ENCODE measurements at places on chromosomes 5 and 9.
A peak's percentile ranks its signal among the peaks of the same experiment; 100 is the strongest.

DNA sequence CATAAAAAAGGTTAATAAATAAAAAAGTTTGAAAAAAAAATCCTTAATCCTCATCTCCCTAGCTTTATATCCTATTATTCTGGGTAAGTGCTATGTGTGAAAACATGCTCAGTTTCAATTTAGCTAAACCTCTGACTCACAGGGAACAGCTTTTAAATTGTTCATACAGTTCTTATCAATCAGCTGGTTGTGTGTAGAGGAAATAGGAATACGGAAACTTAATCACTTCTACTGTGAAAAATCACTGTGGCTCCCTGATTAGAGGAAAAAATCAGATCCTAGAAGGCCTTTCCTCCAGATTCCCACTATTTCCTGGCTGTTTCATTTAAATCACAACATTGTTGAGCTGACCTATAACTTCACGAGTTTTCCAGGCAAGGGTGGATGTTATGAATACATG lies 120.5 kb downstream of the MARCHF3 start:
- no peak for DNase-seq

GRCh38 chr5:93599001-93599379 lies 16.0 kb downstream of the NR2F1 start:
- no peak for DNase-seq

- DNase-seq: peak; percentile 25
These were observed 1638.5 kb upstream of the C9orf72 start for GRCh38 chr9:29211580-29212396.

DNA sequence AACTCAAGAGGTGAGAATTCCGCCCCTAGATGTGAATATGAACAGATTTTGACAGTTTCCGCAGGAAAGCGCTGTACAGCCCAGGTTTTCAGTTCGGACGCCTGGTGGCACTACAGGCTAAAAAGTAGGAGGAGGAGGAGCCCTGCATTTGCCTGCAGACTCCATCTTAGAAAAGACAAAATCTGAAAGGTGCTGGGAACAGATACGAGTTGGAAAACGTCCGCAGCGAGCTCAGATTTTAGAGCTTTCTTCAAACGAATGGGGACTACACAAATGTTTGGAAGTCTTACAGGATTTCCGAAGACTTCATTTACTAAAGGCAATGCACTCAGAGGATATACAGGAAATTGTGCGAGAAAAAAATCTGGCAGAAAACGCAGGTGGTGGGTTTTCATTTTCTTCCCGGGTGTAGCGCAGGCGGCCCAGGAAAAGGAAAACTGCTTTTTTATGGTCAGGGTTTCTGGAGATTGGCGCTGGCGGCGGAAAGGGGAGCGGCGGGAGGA lies 9.9 kb upstream of the PCDHB2 start:
- no peak for DNase-seq

GRCh38 chr9:96249746-96250145 lies 52.2 kb downstream of the HSD17B3 start:
- DNase-seq: no peak

DNA sequence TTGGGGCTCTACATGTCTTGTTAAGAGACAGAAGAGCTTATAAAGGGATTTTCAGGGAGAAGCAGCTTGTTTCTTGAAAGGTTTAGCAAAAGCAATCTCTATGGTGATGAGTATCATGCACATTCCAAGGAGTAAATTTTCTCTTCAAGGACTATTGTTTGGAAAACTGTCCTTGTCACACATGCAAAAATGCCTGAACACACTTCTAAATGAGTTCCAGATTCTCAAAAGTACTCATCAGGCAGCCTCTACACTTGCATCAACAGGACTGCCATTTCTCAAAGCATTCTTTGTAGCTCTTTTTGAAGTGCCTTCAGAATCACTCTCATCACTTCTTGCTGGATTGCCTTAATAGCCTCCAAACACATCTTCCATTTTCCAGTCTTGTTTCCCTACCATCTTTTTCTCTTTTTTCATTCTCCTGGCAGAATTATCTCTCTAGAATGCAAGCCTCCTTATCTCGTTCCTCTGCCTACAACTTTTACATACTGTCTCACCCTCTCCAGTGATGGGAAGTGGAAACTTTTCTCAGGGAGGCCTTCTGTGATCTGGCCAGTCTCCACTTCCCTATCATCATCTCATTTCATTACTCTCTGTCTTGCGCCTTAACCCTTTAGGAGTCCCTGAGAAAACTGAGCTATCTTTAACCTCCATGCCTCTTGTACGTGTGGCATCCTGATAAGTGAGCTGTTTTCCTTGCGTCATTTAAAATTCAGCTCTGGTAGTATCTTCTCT lies 631.5 kb upstream of the TLE4 start:
- DNase-seq: no peak

DNA sequence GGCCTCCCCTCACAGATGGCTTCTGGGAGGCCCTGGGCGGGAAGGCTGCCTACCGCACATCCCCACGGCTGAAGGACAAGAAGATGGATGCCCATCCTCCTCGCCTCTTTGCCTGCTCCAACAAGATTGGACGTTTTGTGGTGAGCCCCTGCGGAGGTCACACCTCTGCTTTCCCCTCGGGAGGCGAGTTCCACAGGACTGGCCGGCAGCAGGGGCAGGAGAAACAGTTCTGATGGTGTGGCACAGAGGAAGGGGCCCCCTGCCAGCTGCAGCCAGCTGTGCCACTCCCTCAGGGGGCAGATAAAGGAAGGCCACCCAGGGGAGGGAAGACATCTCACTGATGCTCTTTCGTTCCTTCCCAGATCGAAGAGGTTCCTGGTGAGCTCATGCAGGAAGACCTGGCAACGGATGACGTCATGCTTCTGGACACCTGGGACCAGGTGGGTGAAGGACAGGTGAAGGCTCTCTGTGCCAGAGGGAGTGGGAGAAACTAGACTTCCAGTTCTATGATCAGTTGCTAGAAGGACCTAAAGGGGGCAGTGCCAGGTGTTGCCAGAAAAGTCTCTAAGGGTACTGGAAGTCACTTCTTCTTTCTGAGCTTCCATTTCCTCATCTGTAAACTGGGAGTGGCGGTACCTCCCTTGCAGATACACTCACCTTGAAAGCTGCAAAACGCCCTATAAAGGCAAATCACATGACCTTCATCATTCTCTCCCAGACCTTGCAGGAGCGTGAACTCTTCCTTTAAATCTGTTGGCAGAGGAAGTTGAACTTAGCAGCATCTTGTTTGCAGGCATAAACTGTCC lies 41.0 kb downstream of the STOM start:
- no peak for DNase-seq

DNA sequence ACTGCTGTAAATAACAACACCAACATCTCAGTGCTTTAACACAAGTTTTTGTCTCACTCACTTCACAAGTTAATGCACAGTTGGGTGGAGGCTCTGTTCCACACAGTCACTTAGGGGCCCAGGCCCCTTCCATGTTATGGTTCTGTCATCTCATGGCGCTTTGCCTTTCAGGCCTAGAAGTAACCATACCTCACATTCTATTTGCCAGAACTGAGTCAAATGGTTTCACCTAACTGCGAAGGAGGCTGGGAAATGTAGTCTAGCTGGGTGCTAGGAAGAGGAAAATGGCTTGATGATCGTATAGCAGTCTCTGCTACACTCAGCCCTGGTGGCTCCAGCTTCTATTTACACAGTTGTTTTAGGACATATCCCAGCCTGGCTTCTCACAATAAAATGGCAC lies 23.1 kb upstream of the MVB12B start:
- DNase-seq: no peak

DNA sequence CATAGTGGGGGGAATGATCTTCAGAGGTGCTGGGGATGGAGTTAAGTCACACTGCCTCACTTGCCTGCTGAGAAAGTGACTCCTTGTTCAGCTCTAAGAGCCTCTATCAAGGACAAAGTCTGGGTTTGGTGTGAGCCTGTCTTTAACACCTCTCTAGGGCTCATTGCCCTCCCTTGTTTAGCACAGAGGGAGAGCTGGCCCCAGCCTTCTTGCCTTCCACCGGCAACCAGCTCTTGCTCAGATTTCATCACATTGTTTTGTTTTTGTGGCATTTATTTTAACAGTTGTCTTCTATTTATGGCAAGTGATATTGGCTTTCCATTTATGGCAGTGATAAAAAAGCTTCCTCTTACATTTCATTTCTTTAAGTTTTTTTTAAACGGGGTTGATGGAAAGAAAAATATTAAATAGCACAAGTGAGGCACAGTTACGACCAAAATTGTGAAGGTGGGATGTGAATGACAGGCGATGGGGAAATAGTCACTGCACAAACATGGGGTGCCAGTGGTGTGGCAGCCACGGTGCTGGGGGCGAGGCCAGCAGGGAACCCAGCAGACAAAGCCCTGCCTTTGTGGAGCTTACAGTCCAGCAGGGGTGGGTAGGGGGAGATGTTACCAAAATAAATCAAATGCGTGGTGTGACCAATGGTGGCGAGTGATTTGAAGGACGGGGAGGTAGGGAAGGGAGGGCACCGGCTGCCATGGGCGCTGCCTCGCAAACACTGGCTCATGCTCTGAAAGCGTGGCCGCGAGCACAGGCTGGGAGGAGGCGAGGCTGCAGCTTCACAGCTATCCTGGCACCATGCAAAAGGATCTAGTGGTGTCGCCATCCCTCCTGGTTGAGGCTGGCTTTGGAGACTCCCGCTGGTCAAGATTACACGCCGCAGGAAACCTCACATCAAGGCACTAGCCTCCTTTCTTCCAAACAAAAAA lies 21.2 kb upstream of the UNC5A start:
- no peak for DNase-seq

GRCh38 chr5:5969942-5970483 lies 408.3 kb downstream of the MED10 start:
- no peak for DNase-seq

DNA sequence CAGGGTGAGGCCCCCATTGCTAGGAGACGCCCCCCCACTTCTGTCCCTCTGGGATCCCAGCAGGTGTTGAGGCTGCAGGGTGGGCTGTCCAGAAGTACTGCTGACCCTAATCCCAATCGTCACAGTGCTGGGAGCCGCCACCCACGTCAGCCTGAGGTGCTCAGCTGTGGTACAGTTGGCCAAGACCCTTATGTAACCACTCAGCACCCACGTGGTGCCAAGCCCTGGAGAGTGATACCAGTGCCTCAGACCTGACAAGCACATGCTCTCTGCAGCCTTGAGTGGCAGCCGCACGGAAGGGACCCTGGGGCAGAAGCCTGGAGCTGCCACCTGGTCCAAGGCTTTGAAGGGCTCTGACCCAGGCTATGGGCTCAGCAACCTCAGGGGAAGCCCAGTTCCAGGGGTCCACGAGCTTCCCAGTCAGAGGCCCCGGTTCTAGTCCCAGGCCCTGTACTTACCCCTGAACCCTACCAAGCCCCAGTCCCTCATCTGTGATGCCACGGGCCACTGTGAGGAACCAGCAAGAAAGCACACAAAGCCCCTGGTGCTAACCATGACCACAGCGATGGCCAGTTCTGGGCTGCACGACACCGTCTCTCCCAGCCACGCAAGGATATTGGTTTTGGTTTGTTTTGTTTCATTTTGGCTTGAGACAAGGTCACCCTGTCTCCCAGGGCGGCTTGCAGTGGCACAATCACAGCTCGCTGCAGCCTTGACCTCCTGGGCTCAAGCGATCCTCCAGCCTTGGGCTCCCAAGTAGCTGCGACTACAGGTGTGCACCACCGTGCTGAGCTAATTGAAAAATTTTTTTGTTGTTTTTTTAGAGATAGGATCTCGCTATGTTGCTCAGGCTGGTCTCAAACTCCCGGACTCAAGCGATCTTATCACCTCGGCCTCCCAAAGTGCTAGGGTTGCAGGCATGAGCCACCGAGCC lies 50.7 kb downstream of the DBH start:
- no peak for DNase-seq

- no peak for DNase-seq
These were observed 82.9 kb downstream of the FEM1C start for GRCh38 chr5:115461506-115462290.

DNA sequence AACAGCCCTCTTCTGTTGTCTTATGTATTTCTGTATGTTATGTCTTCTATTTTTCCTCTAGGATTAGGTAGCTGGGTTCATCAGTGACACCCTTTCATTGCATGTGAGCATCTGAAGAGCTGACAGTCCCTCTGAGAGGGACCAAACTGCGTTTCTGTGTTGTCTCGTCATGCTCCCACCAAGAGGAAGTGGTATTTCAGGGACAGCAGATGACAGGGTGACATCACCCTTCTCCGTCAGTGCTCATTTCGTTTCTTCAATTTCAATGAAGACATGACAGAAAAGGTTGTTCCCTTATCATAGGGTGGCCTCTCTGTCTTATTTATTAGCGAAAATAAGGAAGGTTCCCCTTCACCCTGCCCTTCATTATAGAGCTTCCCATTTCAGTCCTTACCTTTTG lies 225.9 kb upstream of the NR4A3 start:
- DNase-seq: no peak

- no peak for DNase-seq
These were observed 3.4 kb upstream of the EHMT1 start for GRCh38 chr9:137615387-137615871.

GRCh38 chr5:68875351-68875750 lies 218.5 kb upstream of the SLC30A5 start:
- no peak for DNase-seq

DNA sequence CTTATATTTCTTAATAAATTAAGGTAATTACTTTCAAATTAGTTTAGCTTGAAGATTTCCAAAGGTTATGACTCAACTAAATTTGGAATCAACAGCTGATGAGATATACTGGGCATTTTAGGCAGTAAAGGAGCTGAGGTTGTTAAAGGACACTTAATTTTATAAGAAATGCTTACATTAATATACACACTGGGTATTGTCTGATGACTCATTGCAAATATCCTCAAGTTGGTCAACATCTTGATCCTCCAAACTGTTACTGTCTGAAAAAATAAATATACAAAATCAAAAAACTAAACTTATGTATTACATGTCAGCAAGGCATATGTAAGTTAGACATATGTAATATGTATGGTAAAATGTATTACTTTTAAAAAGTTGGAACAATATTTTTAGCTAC lies 3.4 kb downstream of the GFM2 start:
- no peak for DNase-seq

GRCh38 chr5:128038643-128039042 lies 44.9 kb upstream of the SLC12A2 start:
- no peak for DNase-seq

- DNase-seq: no peak
These were observed 76.1 kb upstream of the CXCL14 start for GRCh38 chr5:135654761-135655467.

DNA sequence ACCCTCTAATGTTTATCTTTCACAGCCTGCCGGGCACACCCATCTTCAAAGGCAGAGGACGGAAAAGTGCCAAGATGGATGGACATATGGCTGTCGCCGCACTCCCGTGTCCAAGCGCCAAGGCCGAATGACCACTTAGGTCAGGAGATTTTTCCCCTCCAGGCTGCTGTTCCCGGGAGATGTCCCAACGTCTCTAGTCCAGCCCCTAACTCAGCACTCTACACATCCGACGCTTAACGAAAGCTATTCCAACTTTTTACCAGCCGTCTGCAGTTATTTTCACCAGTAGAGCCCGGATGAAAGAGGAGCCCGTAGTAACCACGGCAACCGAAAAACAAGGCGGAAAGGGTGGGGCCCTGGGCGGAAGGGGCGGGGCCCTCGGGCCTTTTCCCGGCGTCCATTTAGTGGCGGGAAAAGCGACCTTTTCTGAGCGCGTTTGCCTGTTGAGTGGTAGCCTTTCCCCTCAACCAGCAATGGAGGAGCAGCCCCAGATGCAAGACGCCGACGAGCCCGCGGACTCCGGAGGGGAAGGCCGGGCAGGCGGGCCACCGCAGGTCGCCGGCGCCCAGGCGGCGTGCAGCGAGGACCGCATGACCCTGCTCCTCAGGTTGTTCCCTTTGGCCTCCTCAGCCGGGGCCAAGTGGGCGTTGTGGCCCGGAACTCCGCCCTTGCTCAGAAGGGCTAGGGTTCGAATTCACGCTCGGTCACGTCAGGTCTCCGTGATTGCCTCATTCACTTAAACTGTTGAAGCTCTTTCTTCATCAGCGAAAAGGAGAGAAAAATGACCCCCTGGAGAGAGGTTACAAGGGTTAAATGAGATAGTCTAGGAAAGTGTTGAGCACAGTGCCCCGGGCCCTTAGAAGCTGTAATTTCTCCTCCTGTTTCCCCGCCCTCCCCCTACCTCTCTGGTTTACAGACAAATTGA lies at the start of gene CENPH:
CENPH (plus strand) TSS at position 422 of the 925 bp plus-strand sequence; CDS start at position 474, 52 bp downstream.
- peak; percentile 87 for DNase-seq
